ENCODE measurements at places on chromosomes 12 and 14.

- DNase-seq = no peak
Observed at GRCh38 chr14:61438497-61438859, 117.1 kb downstream of the PRKCH start.

DNA sequence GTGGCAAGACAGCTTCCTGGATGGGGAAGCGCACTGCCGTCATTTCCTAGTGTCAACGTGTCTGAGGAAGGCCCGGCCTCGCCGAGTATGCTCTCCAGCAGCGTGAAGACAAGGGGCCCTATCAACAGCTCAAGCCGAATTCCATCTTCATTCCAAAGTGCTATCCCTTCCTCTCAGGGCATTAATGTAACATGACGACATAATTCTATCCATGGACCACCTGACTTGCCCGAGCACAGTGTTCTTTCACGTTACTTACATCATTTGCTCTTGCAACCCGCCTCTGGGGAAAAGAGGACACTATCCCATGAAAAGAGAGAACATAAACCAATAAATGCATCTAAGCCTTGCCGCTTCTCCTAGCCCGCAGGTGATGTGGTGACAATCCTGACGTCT lies 22.9 kb downstream of the CCDC92 start:
- DNase-seq = no peak

- DNase-seq = no peak
Observed at GRCh38 chr14:100867631-100868315, 35.7 kb downstream of the RTL1 start.

- no peak for DNase-seq
Observed at GRCh38 chr14:99554184-99554583, 49.8 kb downstream of the CCDC85C start.

DNA sequence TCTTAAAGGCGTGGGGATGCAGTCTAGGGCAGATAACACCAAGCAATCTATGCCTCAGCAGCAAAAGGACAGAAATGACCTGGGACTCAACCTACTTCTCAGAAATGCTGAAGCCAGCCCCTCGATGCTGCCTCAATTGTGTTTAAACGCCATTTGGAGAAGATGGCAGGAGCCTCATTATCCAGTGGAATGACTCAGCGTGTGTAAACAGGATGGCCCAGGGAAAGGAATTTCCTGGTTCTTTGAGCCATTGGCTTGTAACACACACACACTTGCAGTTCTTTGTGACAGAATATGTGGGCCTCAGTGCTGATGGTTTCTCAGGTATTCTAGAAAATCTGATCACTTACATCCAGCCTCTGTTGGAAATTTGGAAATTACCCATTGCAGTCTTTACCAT lies 154.3 kb downstream of the NTF3 start:
- no peak for DNase-seq

GRCh38 chr12:44317651-44318126 lies 481.8 kb downstream of the TMEM117 start:
- DNase-seq = no peak

- DNase-seq = no peak
Observed at GRCh38 chr14:49581209-49582112, 4.7 kb downstream of the RPS29 start.

DNA sequence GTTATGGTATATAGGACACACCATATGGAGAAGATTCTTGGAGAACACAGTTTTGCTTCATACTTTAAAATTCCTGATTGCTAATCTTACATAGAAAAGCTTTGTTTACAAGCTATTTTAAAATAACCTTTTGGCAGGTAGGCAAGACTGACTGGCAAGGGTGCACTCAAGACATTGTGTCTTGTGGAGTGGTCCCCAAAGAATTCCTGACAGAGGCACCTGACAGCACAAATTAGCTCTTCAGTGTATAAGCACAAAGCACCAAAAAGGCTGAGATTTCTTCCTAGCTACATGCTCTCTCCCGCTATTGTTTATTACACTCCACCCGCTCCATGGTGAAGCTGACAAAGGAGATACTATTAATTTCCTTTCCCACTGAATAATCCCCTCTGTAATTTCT lies 139.4 kb downstream of the MON2 start:
- DNase-seq = no peak

DNA sequence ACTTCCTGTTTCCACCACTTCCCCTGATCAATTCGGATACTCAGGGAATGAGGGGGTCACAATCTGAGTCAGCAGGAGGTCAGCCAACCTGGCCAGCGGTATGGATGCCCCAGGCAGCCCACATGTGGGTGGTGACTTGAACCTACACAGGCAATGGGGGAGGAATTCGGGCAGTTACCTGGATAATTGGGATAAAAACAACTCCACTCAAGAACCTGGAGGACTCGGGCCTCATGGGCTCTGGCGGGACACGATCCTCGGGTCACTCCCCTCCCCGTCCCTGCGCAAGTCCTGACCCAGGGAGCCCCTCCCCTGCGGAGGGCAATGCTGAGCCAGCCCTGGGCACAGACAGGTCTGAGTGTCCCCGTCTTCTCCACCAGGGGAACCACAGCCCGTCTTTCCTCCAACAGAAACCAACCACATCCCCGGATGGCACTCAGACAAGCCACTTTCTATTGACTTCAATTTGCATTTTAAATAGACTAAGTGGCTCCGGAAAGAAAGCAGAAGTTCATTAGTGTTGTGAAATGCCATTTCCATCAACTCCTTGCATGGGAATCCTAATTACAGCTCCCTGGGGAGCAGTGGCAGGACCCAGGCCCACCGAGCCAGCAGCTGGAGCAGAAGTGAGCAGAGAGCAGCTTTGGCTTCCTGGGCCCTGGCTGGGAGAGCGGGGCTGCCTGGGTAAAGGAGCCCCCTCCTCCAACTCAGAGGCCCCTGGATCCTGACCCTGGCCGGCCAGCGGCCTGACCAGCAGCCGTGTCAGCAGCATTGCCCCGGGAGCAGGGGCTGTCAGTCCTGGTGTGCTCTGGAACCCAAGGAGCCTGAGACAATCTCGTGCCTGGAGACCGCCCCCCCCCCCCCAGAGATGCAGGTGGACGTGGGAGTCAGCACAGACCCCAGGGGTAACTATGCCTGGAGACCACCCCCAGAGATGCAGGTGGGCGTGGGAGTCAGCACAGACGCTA lies 374.1 kb downstream of the ADGRD1 start:
- no peak for DNase-seq

- no peak for DNase-seq
Observed at GRCh38 chr12:110766311-110767154, 23.8 kb upstream of the PPP1CC start.

DNA sequence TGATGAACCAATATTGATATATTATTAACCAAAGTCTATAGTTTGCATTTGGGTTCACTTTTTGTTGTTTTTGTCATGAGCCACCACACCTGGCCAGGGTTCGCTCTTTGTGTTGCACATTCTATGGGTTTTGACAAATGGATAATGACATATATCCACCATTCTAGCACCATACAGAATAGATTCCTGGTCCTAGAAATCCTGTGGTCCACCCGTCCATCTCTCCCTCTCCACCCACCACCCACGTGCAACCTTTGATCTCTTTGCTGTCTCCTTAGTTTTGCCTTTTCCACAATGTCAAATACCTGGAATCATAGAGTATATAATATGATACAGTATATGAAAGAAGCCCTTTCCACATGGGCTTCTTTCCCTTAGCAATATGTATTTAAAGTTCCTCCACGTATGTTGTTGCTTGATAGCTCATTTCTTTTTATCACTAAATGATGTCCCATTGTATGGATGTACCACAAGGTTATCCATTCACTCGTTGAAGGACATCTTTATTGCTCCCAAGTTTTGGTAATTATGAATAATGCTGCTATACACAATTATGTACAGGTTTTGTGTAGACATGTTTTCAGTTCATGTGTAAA lies 7.4 kb downstream of the RPL6 start:
- DNase-seq = no peak

GRCh38 chr12:64039281-64039871 lies 182.7 kb downstream of the KICS2 start:
- peak; percentile 80 for DNase-seq

GRCh38 chr14:74324931-74325361 lies 22.2 kb upstream of the ABCD4 start:
- no peak for DNase-seq

DNA sequence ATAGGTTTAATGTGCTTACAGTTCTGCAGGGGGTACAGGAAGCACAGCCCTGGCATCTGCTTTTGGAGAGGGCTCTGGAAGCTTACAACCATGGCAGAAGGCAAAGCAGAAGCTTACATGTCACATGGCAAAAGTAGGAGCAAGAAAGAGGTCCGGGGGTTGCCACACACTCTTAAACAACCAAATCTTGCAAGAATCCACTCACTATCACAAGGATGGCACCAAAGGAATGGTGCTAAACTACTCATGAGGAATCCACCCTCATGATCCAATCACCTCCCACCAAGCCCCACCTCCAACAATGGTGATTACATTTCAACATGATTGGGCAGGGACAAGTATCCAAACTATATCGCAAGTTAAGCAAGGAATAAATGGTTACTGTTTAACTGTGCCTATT lies 255.8 kb upstream of the AVPR1A start:
- DNase-seq = no peak

DNA sequence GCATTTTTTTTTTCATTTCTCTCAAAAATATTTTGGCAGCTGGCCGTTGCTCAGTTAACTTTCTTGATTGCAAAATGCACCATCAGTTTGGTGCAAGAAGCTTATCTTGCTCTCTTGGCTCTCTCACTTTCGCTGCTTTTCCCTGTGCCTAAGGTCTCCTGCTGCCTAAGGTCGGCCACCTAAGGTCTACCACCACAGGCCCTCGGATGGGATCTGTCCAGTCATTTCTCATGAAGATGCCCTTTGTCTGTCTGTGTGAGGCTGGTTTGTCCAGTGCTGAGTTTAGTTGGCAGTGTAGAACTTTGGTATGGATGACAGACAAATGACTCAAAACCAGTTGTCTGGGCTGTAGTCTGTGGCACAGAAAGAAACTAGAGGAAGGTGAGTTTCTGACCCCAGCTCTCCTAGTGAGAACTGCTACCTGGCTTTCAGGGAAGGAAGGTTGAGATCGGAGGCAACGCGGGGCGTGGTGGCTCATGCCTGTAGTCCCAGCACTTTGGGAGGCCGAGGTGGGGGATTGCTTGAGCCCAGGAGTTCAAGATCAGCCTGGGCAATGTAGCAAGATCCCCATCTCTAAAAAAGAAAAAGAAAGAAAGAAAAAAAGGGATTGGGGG lies 2.6 kb downstream of the MLXIP start:
- DNase-seq = no peak

Data from NCI-H510A (cell line).